ENCODE measurements at places on chromosomes 3 and 15.

- H3K27me3 ChIP-seq, result peaks cover 10% of the 10 kb centered on the region
- H3K4me3 ChIP-seq, result no peak overlapping the region
- peaks cover 14% of the 10 kb centered on the region for H3K4me1 ChIP-seq
- no peak for DNase-seq
Observed at GRCh38 chr15:33188641-33189257, 5.8 kb downstream of the FMN1 start.

DNA sequence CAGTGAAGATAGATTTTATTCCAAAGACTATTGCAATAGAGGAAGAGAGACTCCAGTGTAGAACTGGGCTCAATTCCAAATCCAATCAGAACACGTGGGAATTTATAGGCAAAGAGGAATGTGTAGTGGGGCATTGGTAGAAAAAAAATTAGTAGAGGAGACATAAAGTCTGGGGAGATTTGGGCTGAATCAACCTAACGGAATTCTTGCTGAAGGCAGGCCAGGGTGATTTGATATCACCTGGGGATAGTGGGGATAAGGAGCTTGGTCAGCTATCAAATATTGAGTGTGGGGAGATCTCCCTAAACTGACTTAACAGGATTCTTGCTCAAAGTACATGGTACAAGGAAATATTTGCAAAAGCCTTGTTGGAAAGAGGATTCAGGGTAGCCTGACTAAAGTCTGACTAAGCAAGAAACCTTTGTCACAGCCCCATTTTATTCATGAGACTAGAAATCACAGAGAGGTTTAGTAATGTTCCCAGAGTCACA lies 29.6 kb downstream of the SST start:
- no peaks in the 10 kb centered on the region for H3K4me1 ChIP-seq
- H3K27ac ChIP-seq, result no peak overlapping the region

- no peak overlapping the region for H3K27ac ChIP-seq
- DNase-seq, result no peak
- H3K4me1 ChIP-seq, result no peaks in the 10 kb centered on the region
- no peaks in the 10 kb centered on the region for H3K27me3 ChIP-seq
- no peaks in the 10 kb centered on the region for H3K36me3 ChIP-seq
Observed at GRCh38 chr3:78023257-78023656, 983.4 kb downstream of the ROBO2 start.

- H3K4me3 ChIP-seq, result no peak overlapping the region
- H3K27ac ChIP-seq, result no peak overlapping the region
- H3K27me3 ChIP-seq, result no peaks in the 10 kb centered on the region
Observed at GRCh38 chr3:138578141-138578540, 15.9 kb downstream of the CEP70 start.

- H3K4me3 ChIP-seq, result no peak overlapping the region
- DNase-seq, result peak; percentile 40
- peaks cover 6% of the 10 kb centered on the region for H3K36me3 ChIP-seq
- H3K27ac ChIP-seq, result no peak overlapping the region
Observed at GRCh38 chr15:60787837-60788691, 309.1 kb upstream of the ICE2 start.

DNA sequence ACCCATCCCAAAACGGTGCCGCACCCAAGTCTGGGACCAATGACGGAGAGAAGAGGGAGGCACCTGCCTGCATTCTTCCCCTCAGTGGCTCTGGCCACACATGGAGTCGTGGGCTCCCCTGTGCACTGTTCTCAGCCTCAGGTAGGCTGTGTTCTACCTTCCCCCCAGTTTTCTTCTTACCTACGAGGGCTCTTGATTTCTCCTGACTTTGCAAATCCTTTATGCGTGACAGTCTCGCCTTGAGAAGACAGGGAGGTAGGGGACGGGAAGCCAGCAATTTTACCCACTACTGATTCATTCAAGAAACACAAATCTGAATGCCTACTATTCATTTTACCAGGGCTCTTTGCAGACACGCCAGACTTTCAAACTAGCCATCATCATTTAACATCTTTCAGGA lies 261.3 kb upstream of the NSMCE3 start:
- H3K4me1 ChIP-seq, result peaks cover 45% of the 10 kb centered on the region
- H3K27me3 ChIP-seq, result no peaks in the 10 kb centered on the region
- no peak for DNase-seq
- no peak overlapping the region for H3K4me3 ChIP-seq
- H3K36me3 ChIP-seq, result no peaks in the 10 kb centered on the region

DNA sequence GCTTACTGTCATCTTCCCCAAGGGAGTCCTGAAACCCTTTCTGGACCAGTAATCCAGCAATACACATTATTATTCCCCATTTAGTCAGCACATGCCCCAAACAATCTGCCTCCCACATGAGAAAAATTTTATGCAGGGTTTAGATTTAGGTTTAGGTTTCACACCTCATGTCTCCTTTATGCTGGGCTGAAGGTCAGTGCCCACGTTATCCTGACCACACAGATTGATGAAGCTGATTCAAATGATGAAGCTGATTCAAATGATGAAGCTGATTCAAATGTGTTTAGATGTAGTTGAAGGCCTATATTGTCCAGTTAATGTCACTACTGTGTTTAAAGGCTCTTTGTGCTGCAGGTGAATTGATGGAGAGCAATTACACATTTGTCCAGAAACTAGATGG lies 18.1 kb upstream of the ZBED2 start:
- peaks cover 5% of the 10 kb centered on the region for H3K36me3 ChIP-seq
- H3K4me3 ChIP-seq, result no peak overlapping the region
- DNase-seq, result no peak
- no peaks in the 10 kb centered on the region for H3K4me1 ChIP-seq
- no peaks in the 10 kb centered on the region for H3K27me3 ChIP-seq

DNA sequence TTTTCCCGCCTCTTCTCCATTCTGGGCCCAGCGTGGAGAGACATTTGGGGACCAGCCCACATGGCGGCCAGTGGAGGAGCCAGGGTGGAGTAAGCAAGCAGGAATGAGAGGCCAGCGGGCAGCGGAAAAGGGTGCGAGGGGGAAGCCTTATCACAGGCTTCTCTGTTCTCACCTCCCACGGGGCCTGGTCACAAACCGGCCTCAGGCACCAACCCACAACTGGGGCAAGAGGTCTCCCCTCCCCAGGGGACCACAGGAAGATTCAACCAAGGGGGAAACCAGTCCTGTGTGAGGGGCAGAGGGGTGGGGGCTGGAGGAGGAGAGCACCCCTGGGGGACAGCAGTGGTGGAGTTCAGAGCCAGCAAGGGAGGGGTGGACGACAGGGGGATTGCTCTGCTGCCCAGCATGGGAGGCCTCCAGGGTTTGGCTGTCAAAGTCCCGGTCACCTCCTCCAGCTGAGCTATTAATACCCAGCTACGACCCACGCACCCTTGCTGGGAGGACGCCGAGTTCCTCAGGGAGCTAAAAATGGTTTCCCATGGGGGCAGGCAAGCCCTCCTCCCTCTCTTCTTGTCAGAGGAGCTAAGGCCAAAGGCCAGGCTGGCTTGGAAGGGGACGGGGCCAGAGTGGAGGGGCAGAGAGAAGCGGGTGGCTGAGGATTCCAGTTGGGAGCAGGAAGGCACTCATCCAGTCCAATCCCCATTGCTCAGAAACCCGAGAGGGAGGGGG lies 23.8 kb upstream of the RPL29 start:
- no peak overlapping the region for H3K27ac ChIP-seq
- H3K4me1 ChIP-seq, result peaks cover 12% of the 10 kb centered on the region
- DNase-seq, result no peak

DNA sequence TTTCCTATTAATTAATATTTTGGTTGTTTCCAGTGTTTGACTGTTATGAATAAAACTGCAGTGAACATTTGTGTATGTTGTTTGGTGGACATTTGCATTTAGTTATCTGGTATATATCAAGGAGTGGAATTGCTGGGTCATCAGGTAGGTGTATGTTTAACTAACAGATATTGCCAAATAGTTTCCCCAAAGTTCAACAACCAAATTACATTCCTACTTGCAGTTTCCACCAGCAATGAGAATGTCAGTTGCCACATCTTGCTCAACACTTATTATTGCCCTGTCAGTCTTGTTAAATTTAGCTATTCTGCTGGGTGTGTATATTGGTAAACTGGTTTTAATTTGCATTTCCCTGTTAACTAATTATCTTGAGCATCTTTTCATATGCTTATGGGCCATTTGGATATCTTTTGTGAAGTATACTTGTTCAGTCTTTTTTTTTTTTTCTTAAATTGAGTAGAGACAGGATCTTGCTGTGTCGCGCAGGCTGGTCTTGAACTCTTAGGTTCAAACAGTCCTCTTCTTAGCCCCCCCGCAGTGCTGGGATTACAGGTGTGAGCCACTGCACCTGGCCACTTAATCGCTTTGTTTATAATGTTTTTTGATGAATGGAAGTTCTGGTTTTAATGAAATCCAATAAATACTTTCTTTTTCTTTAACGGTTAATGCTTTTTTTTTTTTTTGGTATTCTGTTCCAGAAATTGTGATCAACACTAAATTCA lies 7.9 kb downstream of the FEM1B start:
- peak overlapping the region; percentile 18 for H3K4me3 ChIP-seq
- peaks cover 66% of the 10 kb centered on the region for H3K4me1 ChIP-seq
- DNase-seq, result peak; percentile 36
- H3K36me3 ChIP-seq, result peaks cover 29% of the 10 kb centered on the region

DNA sequence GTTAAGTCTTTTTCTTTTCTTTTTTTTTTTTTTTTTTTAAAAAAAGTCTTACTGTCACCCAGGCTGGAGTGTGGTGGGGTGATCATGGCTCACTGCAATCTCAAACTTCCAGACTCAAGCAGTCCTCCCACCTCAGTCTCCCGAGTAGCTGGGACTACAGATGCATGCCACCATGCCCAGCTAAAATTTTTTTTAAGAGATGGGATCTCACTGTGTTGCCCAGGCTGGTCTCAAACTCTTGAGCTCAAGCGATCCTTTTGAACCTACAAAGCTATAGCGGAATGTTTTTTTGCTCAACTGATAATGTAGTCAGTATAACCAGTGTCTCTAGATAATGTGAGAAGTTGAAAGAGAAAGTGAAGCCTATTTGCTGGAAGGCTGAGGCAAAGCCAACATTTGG lies 3.9 kb upstream of the IGF2BP2 start:
- DNase-seq, result no peak
- H3K4me3 ChIP-seq, result no peak overlapping the region
- H3K4me1 ChIP-seq, result peaks cover 16% of the 10 kb centered on the region
- H3K27ac ChIP-seq, result no peak overlapping the region

GRCh38 chr3:58419780-58420507 lies 13.7 kb downstream of the PDHB start:
- DNase-seq, result no peak
- peaks cover 14% of the 10 kb centered on the region for H3K4me1 ChIP-seq
- H3K36me3 ChIP-seq, result peaks cover 14% of the 10 kb centered on the region
- H3K4me3 ChIP-seq, result no peak overlapping the region

- DNase-seq, result no peak
- no peak overlapping the region for H3K27ac ChIP-seq
- no peak overlapping the region for H3K4me3 ChIP-seq
- H3K4me1 ChIP-seq, result no peaks in the 10 kb centered on the region
- no peaks in the 10 kb centered on the region for H3K36me3 ChIP-seq
- no peaks in the 10 kb centered on the region for H3K27me3 ChIP-seq
Observed at GRCh38 chr15:62928242-62928999, 114.1 kb upstream of the TPM1 start.

DNA sequence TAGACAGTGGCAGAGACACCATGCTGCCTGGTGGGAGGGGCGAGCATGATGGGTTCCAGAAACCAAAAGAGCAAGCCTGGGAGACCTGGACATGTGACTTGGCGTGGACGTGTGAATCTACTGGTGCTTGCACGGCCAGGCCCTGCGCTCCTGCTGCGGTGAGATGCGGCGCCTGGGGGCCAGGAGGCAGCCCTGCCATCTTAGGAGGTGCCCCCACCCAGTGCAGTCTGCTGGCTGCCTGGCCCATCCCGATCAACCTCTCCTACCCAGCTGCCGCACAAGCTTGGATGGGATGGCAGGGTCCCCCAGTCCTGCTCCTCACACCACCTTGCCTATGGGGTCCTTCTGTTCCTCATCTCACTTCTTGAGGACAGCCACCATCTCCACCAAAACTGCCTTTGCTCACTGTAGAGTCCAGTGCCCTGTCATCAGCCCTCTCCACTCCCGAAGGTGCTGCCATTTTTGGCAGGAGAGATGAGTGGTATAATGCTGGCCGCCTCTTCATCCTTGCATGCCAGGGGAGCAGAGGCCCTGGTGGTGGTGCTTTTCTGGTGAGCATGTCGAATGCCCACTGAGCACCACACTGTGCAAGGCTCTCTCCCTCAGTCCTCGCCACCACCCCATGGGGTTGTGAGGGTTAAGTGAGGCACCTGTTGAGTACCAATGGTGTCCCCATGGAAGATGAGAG lies 3.1 kb upstream of the ABTB1 start:
- H3K4me1 ChIP-seq, result peaks cover 12% of the 10 kb centered on the region
- H3K36me3 ChIP-seq, result peaks cover 15% of the 10 kb centered on the region
- H3K4me3 ChIP-seq, result no peak overlapping the region
- H3K27me3 ChIP-seq, result peaks cover 3% of the 10 kb centered on the region

- peaks cover 18% of the 10 kb centered on the region for H3K4me1 ChIP-seq
- no peak overlapping the region for H3K27ac ChIP-seq
- H3K36me3 ChIP-seq, result peaks cover 21% of the 10 kb centered on the region
- no peak overlapping the region for H3K4me3 ChIP-seq
- H3K27me3 ChIP-seq, result no peaks in the 10 kb centered on the region
Observed at GRCh38 chr15:64828985-64829384, 3.5 kb upstream of the PIF1 start.

DNA sequence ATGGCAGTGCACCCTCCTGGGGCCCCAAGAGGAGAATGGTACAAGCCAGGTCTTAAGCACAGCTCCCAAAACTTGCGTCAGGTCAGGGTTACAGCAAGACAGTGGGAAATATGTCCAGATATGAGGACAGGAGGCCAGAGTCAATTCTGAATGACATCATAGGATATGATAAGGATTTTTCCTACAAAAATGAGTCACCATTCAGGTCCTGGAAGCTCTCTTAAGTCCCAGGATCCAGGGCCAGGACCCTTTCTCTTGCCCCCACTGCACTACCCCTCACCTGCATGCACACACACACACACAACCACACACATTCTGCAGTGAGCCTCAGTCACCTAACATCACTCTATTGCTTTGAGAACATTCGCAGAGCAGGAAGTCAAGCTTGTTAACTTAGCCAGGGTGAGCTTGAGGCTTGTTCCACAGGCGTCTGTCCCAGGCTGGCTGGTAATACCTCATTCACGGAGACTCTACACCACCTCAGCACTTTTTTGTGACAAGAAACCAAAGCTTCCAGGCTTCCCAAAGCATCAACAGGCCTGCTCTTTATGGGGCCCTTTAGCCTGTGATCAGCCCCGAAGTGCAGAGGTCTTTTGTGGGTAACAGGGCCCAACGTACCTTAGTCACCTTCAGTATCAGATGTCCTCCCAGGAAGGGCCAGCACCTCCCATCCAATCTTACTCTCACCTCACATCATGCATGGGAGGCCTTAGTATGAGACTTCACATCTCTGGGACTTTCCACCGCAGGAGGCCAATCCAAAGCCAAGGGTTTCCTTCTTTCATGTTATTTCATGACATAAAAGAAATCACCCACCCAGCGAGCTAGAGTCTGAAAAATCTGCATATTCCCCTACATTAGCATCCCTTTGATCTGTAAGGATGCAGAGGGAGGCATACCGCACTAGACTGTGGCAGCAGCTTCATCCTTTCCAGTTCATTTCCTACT lies 74.0 kb upstream of the LIPC start:
- H3K36me3 ChIP-seq, result no peaks in the 10 kb centered on the region
- DNase-seq, result no peak
- H3K4me3 ChIP-seq, result no peak overlapping the region
- peaks cover 20% of the 10 kb centered on the region for H3K4me1 ChIP-seq
- H3K27me3 ChIP-seq, result peaks cover 3% of the 10 kb centered on the region
- H3K27ac ChIP-seq, result no peak overlapping the region
